CD8-positive, alpha-beta memory T cell (primary cell): ENCODE measurements at places on chromosomes 3 and 15. TPM values are rescaled to one million over a fixed set of nuclear protein-coding genes. Genes with fewer than 3 reads are reported as not detected.

Gene SERPINI2
- not detected for polyA plus RNA-seq

Gene CCR9
- 1.4 TPM for polyA plus RNA-seq

Gene TM4SF4
- polyA plus RNA-seq, result not detected

Gene SCN11A
- polyA plus RNA-seq, result not detected

Gene TPRG1
- polyA plus RNA-seq, result 30.5 TPM

Gene SLC12A1
- not detected for polyA plus RNA-seq

Gene GRAMD1C
- polyA plus RNA-seq, result 0.68 TPM

Gene CACNA2D3
- polyA plus RNA-seq, result not detected

Gene ATR
- 10.2 TPM for polyA plus RNA-seq
